Stimulated activated CD4-positive, alpha-beta T cell treated with anti-CD3 and anti-CD28 coated beads, Interleukin-4, amount 100 ng/mL, for 1 hour (primary cell): ENCODE measurements at places on chromosomes 5 and 9.

- DNase-seq = no peak
Measured at GRCh38 chr5:141672841-141673813, 8.9 kb downstream of the ARAP3 start.

DNA sequence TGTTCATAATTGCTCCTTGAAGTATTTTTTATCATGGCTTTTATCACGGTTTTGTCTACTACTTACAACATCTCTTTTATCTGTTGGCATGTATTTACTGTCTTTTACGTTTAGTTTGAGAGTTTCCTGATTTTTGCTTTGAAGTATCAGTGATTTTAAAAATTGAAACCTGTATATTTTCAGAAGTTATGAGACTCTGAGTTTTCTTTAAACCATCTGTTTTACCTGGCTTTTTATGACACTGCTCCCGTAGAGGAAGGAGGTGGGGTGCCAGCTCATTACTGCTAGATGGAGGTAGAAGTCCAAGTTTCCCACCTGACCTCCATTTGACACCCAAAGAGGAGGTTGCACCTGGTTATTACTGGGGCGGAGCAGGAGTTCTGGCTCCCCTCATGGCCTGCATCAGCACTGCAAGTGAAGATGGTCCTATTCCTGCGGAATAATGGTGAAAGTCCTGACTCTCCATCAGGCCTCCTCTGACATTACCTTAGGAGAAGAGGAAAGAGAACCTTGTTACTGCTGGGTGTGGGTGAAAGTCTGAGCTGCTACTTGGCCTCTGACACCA is 10.0 kb upstream of the ZNF131 start:
- peak; percentile 42 for DNase-seq

DNA sequence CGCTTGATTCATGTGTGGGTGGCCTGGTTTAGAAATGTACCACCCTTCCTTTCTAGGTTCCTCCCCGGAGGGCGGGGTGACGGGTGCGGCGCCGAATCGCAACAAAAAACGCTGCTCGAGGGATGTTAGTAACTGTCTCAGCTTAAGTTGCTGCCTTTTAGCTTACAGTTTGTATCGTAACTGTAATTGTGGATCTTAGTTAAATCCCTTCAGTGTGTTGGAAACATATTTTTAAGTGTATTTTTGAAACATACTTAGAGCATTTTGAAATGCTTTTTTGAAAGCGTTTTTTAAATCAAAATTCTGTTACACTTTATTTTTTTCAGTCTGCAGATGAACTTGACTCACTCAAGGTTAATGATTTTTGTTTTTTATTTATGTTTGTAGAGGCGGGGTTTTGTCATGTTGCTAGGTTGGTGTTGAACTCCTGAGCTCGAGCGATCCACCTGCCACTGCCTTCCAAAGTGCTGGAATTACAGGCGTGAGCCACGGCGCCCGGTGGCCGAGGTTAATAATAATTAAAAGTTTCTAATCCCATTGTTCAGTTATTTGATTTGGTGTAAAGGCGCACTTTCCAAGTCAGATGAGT is 997 bp upstream of the CHD1 start:
- DNase-seq = no peak

DNA sequence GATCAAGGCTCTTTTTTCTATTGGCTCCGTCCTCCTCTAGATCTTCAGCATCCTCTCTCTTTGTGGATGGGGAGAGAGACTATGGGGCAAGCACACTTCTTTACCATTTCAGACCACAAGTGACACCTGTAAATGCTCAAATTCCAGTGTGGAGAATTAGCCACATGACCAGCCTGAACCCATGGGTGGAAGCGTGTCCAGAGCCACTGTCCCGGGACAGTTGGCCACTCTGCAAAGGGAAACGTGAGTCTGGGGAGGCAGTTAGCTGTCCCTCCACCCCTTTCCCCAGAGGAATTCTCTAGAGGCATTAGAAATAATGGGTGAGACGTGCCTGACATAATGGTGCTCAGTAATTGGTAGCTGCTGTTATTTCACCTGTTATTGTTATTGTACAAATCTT is 40.9 kb downstream of the AMBP start:
- DNase-seq = no peak

- no peak for DNase-seq
Measured at GRCh38 chr5:14463629-14464028, 118.0 kb upstream of the OTULINL start.

GRCh38 chr5:149035372-149035790 is 27.5 kb downstream of the SH3TC2 start:
- peak; percentile 64 for DNase-seq

GRCh38 chr9:134867917-134868750 is 12.5 kb upstream of the FCN2 start:
- DNase-seq = no peak

GRCh38 chr5:111379391-111379816 is 132.9 kb downstream of the STARD4 start:
- no peak for DNase-seq

GRCh38 chr9:19117039-19117716 is 10.1 kb downstream of the PLIN2 start:
- no peak for DNase-seq

DNA sequence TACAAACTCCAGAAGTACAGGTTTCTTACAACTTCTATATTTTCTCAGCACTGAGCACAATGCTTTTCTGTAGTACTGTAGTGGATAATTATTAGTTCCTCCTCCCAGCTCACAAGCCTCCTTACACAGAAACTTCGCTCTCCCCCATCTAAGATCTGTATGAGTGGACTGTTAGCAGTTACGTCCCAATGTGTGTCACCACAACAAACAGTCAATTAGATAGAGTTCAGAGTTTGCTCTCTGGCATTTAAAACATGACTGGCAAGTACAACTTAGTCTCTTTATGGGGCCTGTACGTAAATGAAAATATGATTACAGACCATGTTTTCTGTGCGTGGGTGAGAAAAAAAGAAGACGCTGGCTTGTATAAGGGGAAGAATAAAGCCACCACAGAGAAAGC is 631.4 kb upstream of the DMAC1 start:
- DNase-seq = no peak

- DNase-seq = no peak
Measured at GRCh38 chr5:174410716-174411478, 313.5 kb upstream of the MSX2 start.

DNA sequence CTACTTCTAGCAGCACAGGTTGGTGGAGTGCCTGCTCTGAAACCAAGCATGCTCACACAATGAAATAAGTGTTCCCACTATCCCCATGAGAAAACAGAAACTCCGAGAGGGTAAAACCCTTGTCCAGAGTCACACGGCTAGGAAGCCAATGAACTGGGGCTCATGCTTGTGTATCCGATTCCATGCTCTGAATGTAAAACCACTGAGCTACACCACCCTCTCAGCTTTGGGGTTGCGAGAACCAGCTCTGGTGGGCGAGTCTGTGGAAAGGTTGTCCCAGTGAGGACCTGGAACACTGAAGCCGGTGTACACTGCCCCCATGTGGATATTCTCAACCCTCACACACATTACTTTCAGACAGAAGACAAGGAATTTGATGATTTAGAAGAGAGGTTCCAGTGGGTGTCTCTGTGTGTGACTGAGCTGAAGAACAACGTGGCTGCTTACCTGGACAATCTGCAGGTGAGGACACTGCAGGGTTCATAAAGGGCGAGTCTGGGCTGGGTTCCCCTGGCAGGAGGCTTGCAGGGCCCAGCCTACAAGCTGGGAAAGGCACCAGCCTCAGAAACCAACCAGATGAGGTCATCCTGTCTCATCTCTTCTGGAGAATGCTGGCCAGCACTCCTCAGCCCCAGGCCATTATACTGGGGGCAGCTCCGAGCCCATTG is 37.4 kb downstream of the ARHGEF37 start:
- no peak for DNase-seq

DNA sequence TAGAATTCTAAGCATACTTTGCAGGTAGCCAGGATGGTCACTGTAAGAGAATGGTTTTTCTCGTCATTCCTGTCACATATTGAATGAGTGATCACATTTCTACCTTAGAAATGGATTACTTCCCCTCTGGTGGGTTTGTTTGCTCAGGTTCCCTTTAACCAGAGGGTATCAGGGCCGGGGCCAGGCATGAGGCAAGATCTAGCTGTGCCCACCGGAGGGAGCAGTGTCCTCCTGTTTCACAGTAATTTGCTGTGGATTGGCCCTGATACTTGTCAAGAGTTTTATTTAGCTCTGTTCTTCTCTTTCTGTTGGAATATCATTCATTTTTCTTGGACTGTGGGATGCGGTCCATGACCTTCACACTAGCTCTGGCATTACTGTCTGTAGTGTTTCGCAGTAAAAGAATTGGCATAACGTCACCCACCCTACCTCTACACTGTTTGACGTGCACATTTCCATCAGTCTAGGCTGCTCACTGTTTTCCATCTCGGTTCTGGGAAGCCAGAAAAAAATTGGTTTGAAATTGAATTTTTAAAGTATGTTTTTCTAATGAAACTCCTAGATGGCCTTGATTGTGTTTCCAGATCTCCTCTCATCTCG is 42.4 kb upstream of the ZBED3 start:
- peak; percentile 3 for DNase-seq

- DNase-seq = no peak
Measured at GRCh38 chr5:87877023-87877422, 391.6 kb downstream of the TMEM161B start.
